ENCODE measurements at places on chromosomes 12 and 14.

- no peak overlapping the region for H3K4me3 ChIP-seq
- H3K4me1 ChIP-seq, result peaks cover 13% of the 10 kb centered on the region
- no peak overlapping the region for H3K27ac ChIP-seq
These were observed 13.8 kb downstream of the PRPF40B start for GRCh38 chr12:49636979-49637755.

DNA sequence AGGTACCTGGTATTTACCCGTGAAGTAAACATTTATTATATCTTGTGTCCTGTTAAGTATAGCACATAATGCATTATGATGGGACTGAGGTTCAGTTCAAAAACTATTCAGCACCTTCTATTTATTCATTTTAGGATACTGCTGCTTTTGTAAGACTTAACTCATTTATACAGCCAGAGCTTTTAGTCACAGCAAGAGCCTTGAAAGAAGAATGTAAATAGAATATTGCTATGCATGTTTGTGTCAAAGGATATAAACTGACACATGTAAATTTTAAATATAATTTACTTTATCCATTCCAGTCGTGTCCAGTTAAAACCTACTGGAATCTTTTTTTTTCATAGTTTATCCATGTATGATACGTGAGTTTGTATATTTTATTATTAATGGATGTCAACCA lies 168.8 kb downstream of the FUT8 start:
- H3K36me3 ChIP-seq, result peaks cover 4% of the 10 kb centered on the region
- H3K27ac ChIP-seq, result no peak overlapping the region
- H3K27me3 ChIP-seq, result no peaks in the 10 kb centered on the region
- no peak overlapping the region for H3K4me3 ChIP-seq
- no peak for DNase-seq
- H3K4me1 ChIP-seq, result peaks cover 5% of the 10 kb centered on the region

GRCh38 chr12:94170690-94171594 lies 22.6 kb downstream of the PLXNC1 start:
- H3K27ac ChIP-seq, result no peak overlapping the region
- no peaks in the 10 kb centered on the region for H3K27me3 ChIP-seq
- H3K36me3 ChIP-seq, result no peaks in the 10 kb centered on the region
- H3K4me1 ChIP-seq, result peaks cover 87% of the 10 kb centered on the region
- DNase-seq, result no peak

- H3K27ac ChIP-seq, result no peak overlapping the region
- DNase-seq, result no peak
- peaks cover 29% of the 10 kb centered on the region for H3K4me1 ChIP-seq
These were observed 123.3 kb downstream of the SLC38A6 start for GRCh38 chr14:61104358-61104757.

GRCh38 chr14:73244541-73245290 lies 7.4 kb downstream of the PAPLN start:
- DNase-seq, result no peak
- H3K27ac ChIP-seq, result no peak overlapping the region
- peaks cover 22% of the 10 kb centered on the region for H3K4me1 ChIP-seq
- no peaks in the 10 kb centered on the region for H3K36me3 ChIP-seq
- H3K27me3 ChIP-seq, result peaks cover 60% of the 10 kb centered on the region

DNA sequence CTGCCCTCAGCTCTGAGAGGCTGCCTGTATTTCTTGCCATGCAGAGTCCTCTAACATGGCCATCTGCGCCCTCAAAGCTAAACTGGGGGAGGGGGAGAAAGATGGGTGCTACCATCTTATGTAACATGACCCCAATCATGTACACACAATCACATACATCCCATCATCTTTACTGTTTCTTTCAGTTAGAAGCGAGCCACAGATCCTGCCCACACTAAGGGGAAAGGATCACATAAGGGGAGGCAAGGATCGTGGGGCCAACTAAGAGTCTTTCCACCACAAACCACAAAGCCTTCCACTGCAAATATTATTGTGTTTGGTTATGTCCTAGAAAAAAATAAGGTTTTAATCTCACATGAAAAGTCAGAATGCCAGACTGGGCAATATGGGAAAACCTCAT lies 11.8 kb upstream of the AMN1 start:
- H3K27ac ChIP-seq, result no peak overlapping the region
- peaks cover 72% of the 10 kb centered on the region for H3K4me1 ChIP-seq
- H3K36me3 ChIP-seq, result no peaks in the 10 kb centered on the region
- DNase-seq, result no peak
- no peaks in the 10 kb centered on the region for H3K27me3 ChIP-seq
- no peak overlapping the region for H3K4me3 ChIP-seq

DNA sequence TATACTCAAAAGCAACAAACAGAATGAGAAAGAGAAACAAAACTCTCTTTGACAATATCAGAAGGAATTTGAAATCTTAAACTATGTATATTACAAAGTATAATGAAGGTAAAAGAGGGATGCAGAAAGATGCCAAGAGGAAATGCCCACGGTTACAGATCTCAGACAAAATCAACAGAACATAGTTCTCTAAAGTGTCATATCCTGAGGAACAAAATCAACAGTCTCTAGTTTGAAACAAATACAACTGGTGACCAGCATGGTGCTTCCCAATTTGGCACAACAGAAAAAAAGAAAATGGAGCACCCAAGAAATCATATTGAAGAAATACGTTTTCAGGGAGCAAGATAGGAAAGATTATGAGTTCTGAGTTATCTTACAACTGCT lies 116.5 kb downstream of the METTL25 start:
- H3K27me3 ChIP-seq, result no peaks in the 10 kb centered on the region
- no peaks in the 10 kb centered on the region for H3K4me1 ChIP-seq
- H3K36me3 ChIP-seq, result peaks cover 35% of the 10 kb centered on the region
- H3K4me3 ChIP-seq, result no peak overlapping the region
- no peak for DNase-seq

- peaks cover 11% of the 10 kb centered on the region for H3K4me1 ChIP-seq
- no peak overlapping the region for H3K4me3 ChIP-seq
- DNase-seq, result no peak
- no peak overlapping the region for H3K27ac ChIP-seq
- H3K36me3 ChIP-seq, result no peaks in the 10 kb centered on the region
These were observed 12.5 kb downstream of the RFX4 start for GRCh38 chr12:106595268-106595667.

DNA sequence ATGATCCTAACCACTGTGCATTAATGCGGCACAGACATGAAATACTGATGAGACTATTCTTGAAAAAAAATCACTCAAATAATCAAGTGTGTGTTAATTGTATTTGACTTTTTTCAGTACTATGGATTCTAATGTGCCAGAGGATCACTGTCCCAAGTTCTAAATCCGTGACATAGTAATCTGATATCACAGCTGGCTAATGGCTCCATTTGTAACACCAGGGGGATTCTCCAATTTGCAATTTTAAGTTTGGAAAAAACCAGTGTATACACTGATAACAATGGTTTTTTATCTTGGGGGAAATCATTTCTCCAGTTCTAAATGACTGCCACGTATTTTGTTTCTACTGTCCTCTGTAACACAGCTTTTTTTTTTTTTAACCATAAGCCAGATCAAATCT lies 33.0 kb downstream of the MPHOSPH9 start:
- no peak overlapping the region for H3K4me3 ChIP-seq
- H3K27me3 ChIP-seq, result no peaks in the 10 kb centered on the region
- DNase-seq, result no peak
- H3K4me1 ChIP-seq, result peaks cover 13% of the 10 kb centered on the region
- H3K27ac ChIP-seq, result peak overlapping the region; percentile 57

DNA sequence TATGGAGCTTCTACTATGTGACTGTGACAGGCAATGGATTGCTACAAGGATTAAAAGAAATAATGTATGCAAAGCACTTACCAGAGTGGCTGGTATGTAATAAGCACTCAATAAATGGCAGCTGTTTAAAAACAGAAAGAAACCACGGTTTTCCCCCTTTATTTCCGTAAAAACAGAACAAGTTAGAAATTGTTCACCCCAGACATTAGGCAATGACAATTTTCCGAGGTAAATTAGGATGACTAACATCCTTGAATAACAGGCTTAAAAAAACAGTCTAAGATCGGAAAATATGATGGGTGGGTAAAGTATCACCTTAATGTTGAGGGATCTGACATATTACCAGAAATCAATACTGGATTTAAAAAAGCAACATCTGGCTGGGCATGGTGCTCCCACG lies 20.9 kb upstream of the CNIH1 start:
- H3K27ac ChIP-seq, result peak overlapping the region; percentile 66
- peaks cover 13% of the 10 kb centered on the region for H3K4me1 ChIP-seq
- DNase-seq, result no peak
- H3K36me3 ChIP-seq, result peaks cover 7% of the 10 kb centered on the region

DNA sequence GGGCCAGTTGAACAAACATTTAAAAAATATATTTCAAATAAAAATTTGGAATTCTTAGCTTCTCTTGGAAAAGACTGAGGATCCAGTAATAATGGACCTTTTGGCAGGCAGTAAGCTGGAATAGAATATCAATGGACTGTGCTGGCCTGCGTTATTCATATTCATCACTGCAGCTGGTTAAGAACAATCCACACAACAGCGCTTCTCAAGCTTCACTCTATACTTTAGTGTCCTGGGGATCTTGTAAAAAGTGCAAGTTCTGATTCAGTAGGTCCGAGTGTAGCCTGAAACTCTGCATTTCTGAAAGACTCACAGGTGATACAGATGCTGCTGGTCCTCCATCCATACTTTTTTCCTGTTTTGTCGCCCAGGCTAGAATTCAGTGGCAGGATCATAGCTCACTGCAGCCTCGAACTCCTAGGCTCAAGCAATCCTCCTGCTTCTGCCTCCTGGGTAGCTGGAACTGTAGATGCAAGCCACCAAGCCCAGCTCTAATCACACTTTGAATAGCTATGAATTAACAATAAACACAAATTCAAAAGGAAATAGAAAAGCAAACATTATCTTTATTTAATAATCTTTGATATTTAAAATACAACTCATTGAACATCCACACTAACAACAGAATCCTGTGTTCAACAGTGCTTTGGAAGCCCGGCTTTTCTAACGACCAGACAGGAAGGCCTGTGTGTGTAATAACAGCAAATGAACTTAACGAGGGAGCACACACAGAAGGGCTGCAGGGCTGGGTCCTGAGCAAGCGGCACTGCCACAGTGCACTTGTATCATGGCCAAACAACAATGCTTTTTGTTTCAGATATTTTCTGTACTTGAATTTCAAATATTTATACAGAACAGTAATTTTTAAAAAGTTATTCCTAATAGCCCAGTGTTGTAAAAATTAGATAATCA lies 18.4 kb upstream of the TRIP11 start:
- no peaks in the 10 kb centered on the region for H3K27me3 ChIP-seq
- H3K36me3 ChIP-seq, result peaks cover 2% of the 10 kb centered on the region
- no peak overlapping the region for H3K27ac ChIP-seq
- no peak overlapping the region for H3K4me3 ChIP-seq
- no peaks in the 10 kb centered on the region for H3K4me1 ChIP-seq

DNA sequence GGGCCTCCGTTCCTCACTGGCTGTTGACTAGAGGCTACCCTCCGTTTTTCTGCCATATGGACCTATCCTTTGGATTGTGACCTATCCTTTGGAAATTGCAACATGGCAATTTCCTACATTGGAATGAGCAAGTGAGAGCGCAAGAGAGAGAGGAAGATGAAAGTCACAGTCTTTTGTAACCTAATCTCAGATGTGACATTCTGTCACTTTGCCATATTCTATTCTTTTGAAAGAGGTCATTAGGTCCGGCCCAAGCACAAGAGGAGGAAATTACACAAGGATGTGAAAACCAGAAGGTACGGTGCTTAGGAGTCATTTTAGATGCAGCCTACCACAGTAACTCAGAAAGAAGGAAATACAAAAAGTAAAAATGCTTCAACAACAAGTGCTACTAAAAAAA lies 47.3 kb upstream of the SRP54 start:
- H3K27me3 ChIP-seq, result no peaks in the 10 kb centered on the region
- peaks cover 6% of the 10 kb centered on the region for H3K36me3 ChIP-seq
- peaks cover 36% of the 10 kb centered on the region for H3K4me1 ChIP-seq
- peak overlapping the region; percentile 74 for H3K27ac ChIP-seq
- DNase-seq, result no peak
- H3K4me3 ChIP-seq, result no peak overlapping the region

GRCh38 chr14:91911474-91912032 lies 35.9 kb downstream of the FBLN5 start:
- peak overlapping the region; percentile 10 for H3K4me3 ChIP-seq
- DNase-seq, result peak; percentile 19
- H3K27me3 ChIP-seq, result no peaks in the 10 kb centered on the region
- no peaks in the 10 kb centered on the region for H3K36me3 ChIP-seq
- H3K4me1 ChIP-seq, result peaks cover 11% of the 10 kb centered on the region

DNA sequence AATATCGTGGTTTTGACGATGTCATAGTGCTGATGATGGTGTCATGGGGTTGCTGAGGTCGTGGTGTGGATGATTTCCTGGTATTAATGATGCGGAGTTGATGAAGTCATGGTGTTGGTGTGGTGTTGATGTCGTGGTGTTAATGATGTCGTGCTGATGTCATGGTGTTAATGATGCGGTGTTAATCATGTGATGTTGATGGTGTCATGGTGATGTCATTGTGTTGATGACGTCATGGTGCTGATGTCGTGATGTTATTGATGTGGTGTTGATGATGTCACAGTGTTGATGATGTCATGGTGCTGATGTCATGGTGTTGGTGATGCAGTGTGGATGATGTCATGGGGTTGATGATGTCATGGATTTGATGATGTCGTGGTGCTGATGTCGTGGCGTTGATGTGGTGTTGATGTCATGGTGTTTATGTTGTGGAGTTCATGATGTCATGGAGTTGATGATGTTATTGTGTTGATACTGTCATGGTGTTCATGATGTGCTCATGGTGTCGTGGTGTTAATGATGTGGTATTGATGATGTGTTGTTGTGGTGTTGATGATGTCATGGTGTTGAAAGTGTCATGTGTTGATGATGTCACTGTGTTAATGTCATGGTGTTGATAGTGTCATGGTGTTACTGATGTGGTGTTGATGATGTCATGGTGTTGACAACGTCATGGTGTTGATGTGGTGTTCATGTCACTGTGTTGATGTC lies 48.5 kb upstream of the RIMBP2 start:
- no peak overlapping the region for H3K4me3 ChIP-seq
- peaks cover 18% of the 10 kb centered on the region for H3K27me3 ChIP-seq
- H3K36me3 ChIP-seq, result no peaks in the 10 kb centered on the region
- no peak overlapping the region for H3K27ac ChIP-seq

DNA sequence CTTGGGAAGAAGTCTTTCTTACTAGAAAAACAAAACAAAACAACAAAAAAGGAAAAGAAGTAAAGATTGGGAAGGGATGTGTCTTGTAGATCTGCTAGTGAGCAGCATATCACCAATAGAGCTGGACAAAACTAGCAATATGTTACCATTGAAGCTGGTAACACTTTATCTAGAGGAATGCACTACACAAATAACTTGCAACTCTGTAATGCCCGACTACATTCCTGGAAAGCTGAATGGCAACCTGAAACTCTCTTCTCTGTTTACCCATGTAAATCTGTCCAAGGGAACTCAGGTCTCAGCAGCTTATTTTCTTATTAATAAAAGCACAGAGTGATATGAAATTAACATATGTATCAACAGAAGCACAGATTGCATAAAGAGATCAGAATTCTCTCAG lies 624.4 kb downstream of the KCNH5 start:
- H3K36me3 ChIP-seq, result no peaks in the 10 kb centered on the region
- no peak for DNase-seq
- no peak overlapping the region for H3K4me3 ChIP-seq
- H3K4me1 ChIP-seq, result no peaks in the 10 kb centered on the region
- no peak overlapping the region for H3K27ac ChIP-seq

GRCh38 chr14:85539510-85539909 lies 9.6 kb downstream of the FLRT2 start:
- peaks cover 28% of the 10 kb centered on the region for H3K27me3 ChIP-seq
- H3K4me3 ChIP-seq, result no peak overlapping the region
- no peak for DNase-seq
- no peak overlapping the region for H3K27ac ChIP-seq
- no peaks in the 10 kb centered on the region for H3K4me1 ChIP-seq

- no peak overlapping the region for H3K27ac ChIP-seq
- H3K4me3 ChIP-seq, result no peak overlapping the region
- no peak for DNase-seq
- no peaks in the 10 kb centered on the region for H3K36me3 ChIP-seq
These were observed 9.3 kb upstream of the TWF1 start for GRCh38 chr12:43815416-43815815.
